Activated CD8-positive, alpha-beta T cell treated with anti-CD3 and anti-CD28 coated beads for 36 hours (primary cell): ENCODE measurements at places on chromosomes 2 and 18.

- DNase-seq: no peak
These were observed 705.1 kb upstream of the GCFC2 start for GRCh38 chr2:76415821-76416220.

DNA sequence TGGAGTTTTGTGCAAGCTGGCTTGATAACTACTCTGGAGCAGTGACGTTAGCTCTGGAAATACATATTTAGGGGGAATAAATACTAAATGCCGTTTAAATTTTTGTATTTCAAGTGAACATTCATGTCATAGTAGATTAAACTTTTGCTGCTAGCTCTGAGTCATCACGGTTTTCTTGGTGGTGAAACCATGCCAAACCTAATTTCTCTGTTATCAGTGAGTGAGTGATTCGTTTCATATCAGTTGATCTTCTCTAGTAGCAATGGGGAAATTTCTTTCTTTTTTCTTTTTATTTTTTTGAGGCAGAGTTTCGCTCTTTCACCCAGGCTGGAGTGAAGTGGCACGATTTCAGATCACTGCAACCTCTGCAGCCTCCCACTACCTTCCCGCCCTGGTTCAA is 211.1 kb downstream of the PTPRM start:
- no peak for DNase-seq

- DNase-seq: no peak
These were observed 303.9 kb upstream of the EPHA4 start for GRCh38 chr2:221876016-221876415.

DNA sequence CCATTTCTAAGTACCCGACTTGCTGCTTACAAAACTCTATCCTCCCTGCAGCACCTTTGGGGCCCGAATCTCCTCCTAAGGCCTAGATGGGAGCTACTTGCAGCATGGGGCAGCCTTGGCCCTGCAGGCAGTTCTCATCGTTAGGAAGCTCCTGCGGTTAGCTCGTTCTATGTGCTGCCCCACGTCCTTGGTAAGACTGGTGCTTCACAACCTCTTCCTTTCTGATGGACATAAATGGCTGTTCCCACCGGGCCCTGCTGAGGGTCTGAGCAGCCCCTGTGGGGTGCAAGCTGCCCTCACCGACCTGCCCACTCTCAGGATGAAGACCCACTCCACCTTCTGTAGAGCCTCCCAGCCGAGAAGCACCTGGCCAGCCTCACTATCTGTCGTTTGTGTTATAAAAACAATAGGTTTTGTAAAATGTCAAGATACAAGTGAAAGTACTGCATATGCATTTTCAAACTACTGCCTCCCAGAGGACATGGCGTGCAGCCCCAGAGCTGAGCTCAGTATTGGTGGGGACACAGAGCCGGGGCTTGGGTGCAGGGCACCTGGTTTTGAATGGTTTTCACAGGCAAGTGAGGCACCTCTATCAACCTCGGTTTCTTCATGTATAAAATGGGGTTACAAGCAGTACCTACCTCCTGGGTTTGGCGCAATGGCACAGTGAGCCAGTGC is 19.4 kb downstream of the OTOF start:
- DNase-seq: no peak

DNA sequence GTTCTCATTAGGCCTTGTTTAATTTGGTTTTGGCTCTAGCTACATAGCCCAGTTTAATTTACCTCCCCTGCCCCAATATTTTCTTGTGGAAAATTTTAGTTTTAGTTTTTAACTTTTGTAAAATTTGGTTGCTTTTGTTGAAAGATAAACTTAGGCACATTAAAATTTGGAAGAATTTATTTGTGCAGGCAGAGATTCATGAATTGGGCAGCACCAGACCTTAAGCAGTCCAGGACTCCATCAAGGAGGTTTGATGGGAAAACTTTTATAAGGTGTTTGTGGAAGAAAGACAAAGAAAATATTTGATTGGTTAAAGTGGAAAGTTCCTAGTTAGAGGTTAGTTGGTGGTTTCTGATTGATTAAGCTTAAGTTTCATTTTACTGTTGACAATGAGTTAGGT is 16.4 kb upstream of the PNPT1 start:
- DNase-seq: no peak

- no peak for DNase-seq
These were observed 142.6 kb downstream of the SETBP1 start for GRCh38 chr18:44823286-44823685.

GRCh38 chr2:166321076-166321475 is 54.7 kb downstream of the SCN9A start:
- no peak for DNase-seq

- DNase-seq: no peak
These were observed 80.7 kb downstream of the L3MBTL4 start for GRCh38 chr18:6333981-6334380.

GRCh38 chr2:25838152-25838756 is 40.0 kb downstream of the ASXL2 start:
- no peak for DNase-seq

DNA sequence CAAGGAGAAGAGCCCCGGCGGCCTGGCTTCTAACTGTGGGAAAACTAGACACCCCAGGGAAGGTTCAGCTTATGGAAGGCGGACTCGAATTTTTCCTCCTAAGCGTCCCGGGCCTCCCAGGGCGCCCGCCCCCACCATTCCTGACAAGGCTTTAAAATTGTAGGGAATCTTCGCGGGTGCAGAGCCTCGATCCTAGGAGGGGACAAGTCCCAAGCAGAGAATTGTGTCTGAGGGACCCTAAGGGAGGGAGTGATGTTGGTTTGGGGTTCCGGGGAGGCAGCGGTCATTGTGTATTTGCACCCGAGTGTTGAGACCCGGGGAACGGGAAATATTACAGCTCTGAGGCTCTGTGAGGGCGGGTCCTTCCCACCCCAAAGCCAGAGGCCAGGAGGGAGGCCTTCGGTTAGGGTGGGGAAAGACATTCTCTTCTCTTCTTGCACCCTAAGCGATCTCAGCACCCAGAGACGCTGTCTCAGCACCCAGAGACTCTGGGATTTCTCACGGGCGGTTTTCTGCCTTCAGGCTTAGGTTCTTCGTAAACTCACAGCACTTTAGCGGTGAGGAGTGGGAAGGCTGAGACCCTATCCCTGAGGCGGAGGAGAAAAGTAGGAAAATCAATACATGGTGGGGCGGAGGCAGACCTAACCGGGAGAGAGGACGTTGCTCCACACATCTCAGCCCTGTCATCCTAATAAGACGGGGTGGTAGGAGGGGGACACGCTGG is 7.6 kb downstream of the OSR1 start:
- DNase-seq: no peak

GRCh38 chr2:134639265-134639664 is 79.5 kb downstream of the TMEM163 start:
- no peak for DNase-seq

GRCh38 chr2:206920951-206921350 is 18.4 kb upstream of the CPO start:
- DNase-seq: no peak

DNA sequence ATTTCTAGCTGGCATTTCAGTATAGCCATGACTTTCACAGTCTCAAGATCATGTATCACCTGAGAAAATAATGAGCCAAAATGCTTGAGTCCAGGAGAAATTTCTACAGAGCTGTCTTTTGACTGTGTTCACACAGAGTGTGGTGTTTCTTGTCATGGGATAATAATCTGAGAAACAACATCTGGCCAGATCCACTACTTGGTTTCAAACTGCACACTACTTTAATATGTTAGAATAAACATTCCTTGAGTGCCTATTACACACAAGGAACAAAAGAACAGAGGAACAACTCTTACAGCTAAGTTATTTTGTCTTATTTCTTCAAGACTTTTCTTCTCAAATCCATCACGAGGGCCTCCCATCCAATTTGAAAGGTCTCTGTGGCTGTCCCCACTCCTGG is 108.3 kb downstream of the SS18 start:
- DNase-seq: no peak

GRCh38 chr2:181752301-181752700 is 72.0 kb upstream of the NEUROD1 start:
- DNase-seq: no peak

- no peak for DNase-seq
These were observed 206.8 kb upstream of the TNP1 start for GRCh38 chr2:217066510-217067270.
